ENCODE measurements at places on chromosomes 4 and X. TPM values are rescaled to one million over a fixed set of nuclear protein-coding genes. Genes with fewer than 3 reads are reported as not detected.

- no peak overlapping the region for H3K27ac ChIP-seq
- no peaks in the 10 kb centered on the region for H3K4me1 ChIP-seq
- no peaks in the 10 kb centered on the region for H3K36me3 ChIP-seq
- DNase-seq = no peak
- peaks cover 4% of the 10 kb centered on the region for H3K27me3 ChIP-seq
These were observed 175.0 kb downstream of the APBB2 start for GRCh38 chr4:41039317-41039716.

GRCh38 chr4:159563257-159563656, 460.4 kb downstream of the RAPGEF2 start:
- no peaks in the 10 kb centered on the region for H3K36me3 ChIP-seq
- no peak overlapping the region for H3K4me3 ChIP-seq
- no peaks in the 10 kb centered on the region for H3K4me1 ChIP-seq

EMCN gene
- total RNA-seq = not detected

- no peaks in the 10 kb centered on the region for H3K4me1 ChIP-seq
- H3K27me3 ChIP-seq = peaks cover 6% of the 10 kb centered on the region
- no peaks in the 10 kb centered on the region for H3K36me3 ChIP-seq
These were observed 16.3 kb upstream of the NEIL3 start for GRCh38 chr4:177293208-177294033.

HGFAC gene
- not detected for total RNA-seq

DNA sequence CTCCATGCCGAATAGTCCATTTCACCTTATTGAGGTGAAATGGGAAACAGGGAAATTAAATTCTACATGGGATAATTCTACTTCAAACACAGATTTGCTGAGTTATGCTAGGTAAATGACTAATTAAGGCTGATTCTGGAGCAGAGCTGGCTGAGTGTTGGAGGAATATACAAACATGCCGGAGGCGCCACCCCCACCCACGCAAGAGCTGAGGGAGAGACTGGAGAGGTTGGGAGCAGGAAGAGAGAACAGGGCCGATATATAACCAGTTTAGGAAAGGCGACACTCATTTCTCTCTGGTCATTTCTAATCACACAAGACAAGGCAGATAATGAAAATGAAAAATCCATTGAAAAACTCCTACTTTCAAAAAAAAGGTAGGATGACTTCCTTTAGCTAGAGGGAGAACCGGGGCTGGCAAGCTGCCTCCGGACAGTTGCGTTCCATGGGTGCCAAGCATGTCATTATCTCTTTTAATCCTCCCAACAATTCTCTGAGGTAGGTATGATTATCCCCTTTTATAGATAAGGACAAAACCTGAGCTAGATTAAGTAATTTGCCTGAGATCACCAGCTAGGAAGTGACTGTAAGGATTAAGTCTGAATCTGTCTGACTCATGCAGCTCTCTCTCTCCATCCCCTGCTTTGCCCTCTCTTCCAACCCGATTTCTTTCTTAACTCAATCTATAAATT, 27.6 kb upstream of the CFAP299 start:
- no peak for DNase-seq
- no peaks in the 10 kb centered on the region for H3K36me3 ChIP-seq
- H3K27me3 ChIP-seq = peaks cover 19% of the 10 kb centered on the region
- no peaks in the 10 kb centered on the region for H3K4me1 ChIP-seq
- H3K4me3 ChIP-seq = no peak overlapping the region

HHIP gene
- total RNA-seq = not detected

L1CAM gene
- 1.7 TPM for total RNA-seq
